ENCODE measurements at places on chromosomes 2 and 18. TPM values are rescaled to one million over a fixed set of nuclear protein-coding genes. Genes with fewer than 3 reads are reported as not detected.

ANKRD30B gene
- total RNA-seq, result not detected

IGFBP5 gene
- 775 TPM for total RNA-seq

HOXD11 gene
- not detected for total RNA-seq

ALPP gene
- not detected for total RNA-seq

TFCP2L1 gene
- total RNA-seq, result 0.50 TPM

SLC40A1 gene
- total RNA-seq, result 35.3 TPM

ANKRD62 gene
- total RNA-seq, result not detected

DNA sequence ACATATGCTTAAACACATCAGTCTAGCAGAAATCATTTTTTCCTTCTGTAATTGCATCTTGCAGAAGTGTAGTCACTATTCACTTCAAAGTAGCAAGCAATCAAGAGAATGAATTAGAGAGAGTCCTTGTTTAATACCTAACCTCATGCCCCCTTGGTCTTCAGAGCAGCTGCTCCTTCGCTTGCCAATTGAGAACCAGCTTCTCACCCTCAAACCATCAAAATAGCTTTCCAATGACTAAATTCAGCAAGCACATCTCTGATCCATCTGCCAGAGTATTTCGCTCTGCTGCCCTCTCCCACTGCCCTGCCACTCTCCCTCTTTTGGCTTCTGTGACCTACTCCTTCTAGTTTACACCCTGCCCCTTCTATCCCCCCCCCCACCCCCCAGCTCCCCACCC, 120.7 kb upstream of the AGAP1 start:
- DNase-seq, result no peak

- no peak for DNase-seq
These were observed 820.0 kb downstream of the CPS1 start for GRCh38 chr2:211376410-211376809.

DNA sequence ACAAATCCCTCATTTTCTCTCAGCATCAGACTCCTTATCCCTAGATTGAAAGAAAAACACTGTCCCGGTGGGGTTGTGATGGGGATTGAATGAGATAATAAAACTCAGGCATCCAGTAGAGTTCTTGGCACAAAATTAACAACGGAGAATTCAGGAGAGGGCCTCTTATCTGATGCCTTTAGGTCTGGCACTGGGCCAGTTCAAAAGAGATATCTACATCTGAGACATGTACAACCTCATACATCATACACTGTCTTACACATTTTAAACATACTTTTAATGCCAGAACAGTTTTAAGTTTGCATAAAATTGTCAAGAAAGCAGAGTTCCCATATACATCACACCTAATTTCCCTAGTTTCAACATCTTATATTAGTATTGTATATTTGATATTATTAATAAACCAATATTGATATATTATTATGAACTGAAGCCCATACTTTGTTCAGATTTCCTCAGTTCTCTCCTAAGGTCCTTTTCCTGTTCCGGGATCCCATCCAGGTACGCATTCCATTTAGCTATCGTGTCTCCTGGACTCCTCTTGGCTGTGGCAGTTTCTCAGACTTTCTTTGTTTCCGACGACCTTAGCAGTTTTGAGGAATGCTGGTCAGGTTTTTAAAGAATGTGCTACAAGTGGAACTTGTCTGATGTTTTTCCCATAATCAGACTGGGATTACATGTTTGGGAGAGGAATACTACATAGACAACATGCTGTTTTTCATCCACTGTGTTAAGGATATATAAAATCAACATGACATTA, 27.8 kb downstream of the NXPH2 start:
- DNase-seq, result peak; percentile 39

DNA sequence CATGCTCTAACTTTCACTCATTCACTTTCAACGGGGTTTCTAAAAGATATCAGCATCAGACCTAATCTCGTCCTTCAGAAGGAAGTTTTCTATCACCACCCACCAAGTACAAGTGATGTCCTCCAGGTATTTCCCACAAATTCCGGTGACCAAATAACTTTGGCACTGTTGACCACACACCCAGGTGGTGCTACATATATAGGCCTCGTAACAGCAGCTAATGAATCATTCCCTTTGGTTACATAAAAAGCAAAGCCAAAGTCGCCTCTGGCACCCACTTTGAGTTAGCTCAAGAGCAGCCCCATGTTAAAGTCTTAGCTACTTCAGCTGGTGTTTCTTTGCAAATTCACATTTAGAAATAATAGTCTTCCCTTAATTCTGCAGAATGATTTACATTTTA, 138.2 kb upstream of the OSR1 start:
- no peak for DNase-seq

DNA sequence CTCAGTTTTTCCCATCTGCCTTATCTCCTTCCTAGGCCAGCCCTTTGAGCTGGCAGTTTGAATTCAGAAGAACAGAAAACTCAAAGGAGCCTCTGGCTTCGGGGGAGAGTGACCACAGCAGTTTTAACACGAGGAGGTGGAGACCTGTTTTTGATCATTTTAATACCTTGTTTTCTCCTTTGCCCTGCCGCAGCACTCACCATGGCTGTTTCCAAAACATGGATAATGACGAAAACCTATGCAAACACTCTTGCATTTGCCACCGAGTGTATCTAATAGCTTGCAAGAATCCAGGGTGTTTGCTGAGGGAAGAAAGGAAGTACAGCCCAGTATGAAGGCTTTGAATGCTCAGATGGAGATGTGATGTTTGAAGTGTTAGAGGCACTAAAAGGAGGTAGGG, 167.1 kb downstream of the PRKCE start:
- DNase-seq, result no peak

GRCh38 chr2:126657636-126658318, 1.8 kb downstream of the GYPC start:
- DNase-seq, result peak; percentile 95

DNA sequence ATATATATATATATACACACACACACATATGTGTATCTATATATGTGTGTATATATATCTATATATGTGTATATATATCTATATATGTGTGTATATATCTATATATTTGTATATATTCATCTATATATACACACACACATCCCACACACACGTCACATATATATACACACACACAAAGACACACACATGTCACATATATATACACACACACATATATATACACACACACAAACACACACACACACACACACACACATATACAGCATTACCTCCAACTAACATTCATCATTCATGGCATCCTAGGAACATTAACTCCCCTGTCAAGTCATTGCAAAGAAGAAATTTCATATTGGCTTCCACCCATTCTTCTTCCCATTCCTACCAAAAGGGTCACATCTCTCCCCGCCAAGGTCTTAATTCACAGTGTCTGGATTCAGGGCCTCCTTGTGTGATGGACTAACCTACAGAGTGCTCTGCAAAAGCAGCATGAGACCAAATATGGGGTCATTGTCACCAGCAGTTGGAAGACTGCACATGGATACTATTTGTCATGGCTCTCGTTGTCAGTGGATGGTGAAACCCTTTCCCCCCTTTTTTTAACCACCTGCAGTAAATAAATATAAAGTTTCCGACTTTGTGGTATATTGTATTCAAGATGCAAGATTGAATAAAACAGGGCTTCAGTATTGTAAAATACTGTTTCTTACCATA, 67.0 kb downstream of the IRS1 start:
- peak; percentile 53 for DNase-seq

DNA sequence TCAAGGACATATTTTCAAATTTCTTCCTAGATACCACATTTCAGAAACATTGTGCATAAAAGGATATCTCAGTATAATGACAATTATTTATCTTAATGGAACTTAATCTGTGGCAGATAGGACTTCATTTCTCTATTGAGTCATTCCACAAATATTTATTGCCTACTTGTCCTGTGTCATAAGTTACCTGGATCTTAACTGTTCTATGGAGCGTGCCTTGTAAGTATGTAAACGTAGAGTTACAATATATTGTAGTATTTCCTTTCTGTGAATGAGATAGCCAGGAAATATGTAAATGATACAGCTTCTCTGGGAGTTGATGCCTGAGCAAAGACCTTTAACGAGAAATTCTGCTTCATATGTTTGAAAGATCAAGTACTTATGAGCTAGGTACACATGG, 2.5 kb downstream of the AGFG1 start:
- DNase-seq, result no peak

GRCh38 chr2:45261746-45262145, 252.5 kb upstream of the SIX2 start:
- no peak for DNase-seq

Measured in esophagus muscularis mucosa (tissue), 4 donors.